ENCODE measurements at places on chromosomes 12 and 14.

DNA sequence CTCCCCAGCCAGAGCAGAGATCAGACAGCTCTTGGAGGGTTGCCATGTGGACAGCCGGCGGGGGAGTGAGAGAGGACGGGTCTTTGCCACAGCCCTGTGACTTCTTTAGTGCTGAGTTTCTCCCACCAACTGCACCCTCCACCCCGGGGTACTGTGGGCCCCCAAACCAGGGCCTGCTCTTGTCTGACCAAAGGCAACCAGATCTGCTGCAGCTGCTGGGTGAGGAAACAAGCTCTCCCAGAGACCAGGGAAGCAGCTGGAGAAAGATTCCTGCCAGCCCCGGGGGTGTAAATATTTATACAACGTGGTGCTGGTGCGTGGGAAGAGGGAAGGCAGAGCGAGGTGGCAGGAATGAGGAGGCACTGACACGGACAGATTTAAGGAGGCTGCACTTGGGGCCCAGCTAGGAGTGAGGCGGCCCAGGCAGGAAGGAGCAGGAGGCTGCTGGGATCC is 14.3 kb upstream of the ZFP36L1 start:
- no peak for DNase-seq

DNA sequence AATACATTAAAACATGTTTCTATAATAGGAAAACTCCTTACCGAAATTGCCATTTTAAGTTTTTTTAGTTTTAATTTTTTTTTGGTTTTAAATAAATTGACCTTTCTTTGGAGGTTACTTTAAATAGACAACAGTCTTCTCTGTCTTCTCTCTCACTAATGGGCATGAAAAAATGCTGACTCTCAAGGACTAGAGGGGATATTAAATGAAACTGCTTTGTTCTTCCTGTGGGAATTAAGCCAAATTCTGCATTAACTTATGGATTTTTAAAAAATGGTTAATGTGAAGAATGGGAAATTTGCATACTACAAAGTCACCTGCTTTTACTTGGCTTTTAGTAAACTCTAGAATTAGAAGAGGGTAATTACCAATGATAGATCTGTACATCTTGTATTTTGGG is 378.9 kb downstream of the TMTC2 start:
- no peak for DNase-seq

- no peak for DNase-seq
These were observed 29.8 kb downstream of the GPRC5D start for GRCh38 chr12:12922191-12922616.

DNA sequence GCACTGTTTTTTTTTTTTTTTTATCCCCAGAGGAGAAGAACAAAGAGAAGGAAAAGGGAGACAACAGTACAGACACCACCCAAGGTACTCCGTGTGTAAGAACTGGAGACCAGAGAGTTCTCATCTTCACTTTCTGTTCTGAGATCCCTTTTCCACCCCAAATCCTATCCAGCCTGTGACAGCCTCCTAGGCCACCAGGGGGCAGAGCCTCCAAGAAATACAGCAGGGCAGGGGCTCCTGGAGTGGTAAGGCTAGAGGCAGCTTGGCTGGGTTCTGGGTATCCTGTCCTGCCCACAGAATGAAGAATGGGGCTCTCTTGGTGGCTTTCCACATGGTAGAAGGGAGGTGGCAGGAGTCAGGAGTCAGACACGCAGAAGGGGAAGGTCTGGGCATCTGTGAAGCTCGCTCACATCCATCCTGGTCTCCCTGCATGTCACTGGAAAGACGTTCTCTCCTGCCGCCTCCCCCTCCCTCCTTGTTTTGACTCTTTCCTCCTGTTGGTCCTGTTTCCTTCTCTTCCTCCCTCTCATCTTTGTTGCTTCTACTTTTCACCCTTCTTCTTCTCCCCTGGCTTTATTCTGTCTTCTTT is 12.0 kb downstream of the CLSTN3 start:
- DNase-seq = no peak

- no peak for DNase-seq
These were observed 41.9 kb upstream of the POC1B start for GRCh38 chr12:89567691-89568239.

- no peak for DNase-seq
These were observed 753 bp upstream of the ATP5MC2 start for GRCh38 chr12:53676656-53677015.

GRCh38 chr14:104023325-104024055 is 62.0 kb upstream of the ASPG start:
- DNase-seq = no peak

DNA sequence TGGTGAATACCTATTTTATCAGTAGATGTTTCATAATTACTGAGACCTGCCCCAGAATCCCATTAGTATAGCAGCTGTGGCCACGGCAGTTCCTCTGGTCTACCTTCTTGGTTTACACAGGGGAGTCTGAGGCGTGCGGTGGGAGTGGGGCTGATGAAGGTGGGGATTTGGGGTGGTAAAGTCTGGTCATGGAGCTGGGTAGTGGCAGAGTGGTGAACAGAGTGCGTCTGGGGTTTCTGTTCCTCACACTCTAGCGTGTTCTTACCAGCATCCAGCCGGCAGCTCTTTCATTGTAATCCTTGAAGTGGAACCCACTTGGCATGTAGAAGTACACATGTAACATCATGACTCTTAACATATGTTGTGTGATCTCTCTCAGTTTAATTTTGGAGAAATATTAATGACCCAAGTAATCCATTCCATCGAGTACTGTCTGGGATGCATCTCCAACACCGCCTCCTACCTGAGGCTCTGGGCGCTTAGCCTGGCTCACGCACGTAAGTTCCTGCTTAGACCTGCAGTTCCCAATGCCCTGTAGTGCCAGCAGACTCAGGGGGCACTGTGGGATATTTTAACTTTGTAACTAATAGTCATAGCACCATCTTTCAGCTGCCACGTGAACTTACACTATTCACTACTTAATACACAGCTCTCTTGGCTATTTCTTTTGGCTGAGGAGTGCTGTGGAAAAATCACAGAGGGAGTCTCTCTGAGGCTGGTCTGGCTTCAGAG is 7.9 kb upstream of the DNAH10 start:
- no peak for DNase-seq

DNA sequence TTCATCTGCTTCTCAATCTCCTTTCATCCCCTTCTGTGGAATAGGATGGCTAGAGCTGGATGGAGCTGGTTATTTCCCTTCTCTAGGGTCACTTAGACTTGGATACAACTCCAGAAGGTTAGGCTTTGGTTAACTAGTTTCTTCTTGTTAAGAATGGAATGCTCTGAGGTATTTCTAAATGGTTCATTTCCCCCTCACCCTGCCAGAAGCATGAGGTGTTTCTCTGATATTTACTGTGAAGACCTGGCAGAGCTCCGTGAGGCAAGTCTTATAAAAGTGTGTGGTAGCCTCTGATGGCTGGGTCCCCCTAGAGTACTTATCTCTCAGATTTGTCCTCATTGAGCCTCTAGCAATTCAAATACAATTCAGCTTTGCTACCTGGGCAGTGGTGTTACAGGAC is 207.9 kb downstream of the SLC16A7 start:
- no peak for DNase-seq

DNA sequence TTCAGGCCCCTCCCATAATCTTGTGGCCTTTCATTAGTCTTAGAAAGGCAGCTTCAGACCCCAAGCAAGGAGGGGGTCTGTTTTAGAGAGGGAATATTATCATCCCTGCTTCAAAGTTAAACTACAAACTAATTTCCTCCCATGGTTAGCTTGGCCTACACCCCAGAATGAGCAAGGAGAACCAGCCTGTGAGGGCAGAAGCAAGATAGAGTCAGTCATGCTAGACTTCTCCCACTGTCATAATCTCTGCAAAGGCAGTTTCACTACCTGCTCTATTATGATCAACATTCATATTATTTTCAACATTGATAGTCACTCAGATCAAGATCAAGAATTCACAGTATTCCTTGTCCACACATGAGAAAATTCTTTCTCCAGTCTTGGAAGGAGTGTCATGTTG is 105.1 kb downstream of the GXYLT1 start:
- no peak for DNase-seq

- no peak for DNase-seq
These were observed 162.0 kb upstream of the LMNTD1 start for GRCh38 chr12:25715102-25715501.

- DNase-seq = no peak
These were observed 221.6 kb downstream of the SLC25A21 start for GRCh38 chr14:36950812-36951211.

DNA sequence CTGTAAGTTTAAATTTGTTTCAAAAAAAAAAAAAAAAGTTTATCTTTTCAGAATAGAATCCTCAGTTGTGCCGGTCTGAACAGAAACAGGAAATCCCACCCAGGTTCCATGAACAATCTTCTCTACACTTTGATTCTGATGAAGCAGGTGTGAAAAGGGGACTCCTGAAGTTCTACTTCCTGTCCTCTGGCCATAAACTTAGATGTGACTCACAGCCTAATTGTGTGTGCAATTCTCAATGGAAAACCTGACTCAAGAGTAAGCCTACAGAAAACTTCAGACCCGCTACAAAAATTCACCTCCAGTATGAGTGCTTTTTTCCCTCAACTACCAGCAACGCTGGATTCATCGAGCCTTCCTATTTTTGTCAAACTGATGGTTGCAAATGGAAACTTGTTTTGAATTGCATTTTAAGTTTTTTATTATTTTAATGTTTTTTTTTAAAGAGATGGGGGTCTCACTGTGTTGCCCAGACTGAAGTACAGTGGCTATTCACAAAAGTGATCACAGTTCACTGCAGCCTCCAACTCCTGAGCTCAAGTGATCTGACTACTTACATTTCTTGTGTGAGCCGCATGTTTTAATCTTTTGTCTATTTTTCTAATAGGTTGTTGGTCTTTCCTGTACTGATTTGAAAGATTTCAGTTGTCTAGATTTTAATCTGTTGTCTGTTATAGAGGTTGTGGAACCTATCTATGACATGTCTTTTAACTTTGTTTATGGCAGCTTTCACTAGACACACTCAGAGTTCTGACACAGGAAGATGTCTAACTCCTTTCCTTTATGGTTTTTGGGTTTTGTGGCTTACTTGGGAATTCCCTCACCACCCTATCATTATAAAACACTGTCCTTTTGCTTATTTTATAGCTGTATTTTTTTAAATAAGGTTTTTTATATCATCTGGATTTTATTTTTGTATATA is 37.6 kb downstream of the ATG14 start:
- no peak for DNase-seq

GRCh38 chr14:98198385-98198784 is 1073.6 kb downstream of the BCL11B start:
- no peak for DNase-seq

DNA sequence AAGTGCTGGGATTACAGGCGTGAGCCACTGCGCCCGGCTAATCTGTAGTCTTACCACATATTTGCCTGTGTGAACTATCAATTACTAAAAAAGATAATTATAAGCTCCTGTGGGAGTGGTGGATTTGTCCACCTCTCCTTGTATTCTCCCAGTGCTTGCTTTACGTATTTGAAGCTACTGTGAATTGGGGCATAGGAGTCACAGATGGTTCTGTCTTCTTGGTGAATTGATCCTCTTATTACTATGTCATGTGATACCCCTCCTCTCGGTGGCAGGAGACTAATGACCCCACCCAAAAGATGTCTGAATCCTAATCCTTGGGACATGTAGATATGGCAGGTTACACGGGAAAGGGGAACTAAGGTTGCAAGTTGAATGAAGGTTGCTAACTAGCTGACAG is 11.8 kb downstream of the GPR132 start:
- DNase-seq = no peak

DNA sequence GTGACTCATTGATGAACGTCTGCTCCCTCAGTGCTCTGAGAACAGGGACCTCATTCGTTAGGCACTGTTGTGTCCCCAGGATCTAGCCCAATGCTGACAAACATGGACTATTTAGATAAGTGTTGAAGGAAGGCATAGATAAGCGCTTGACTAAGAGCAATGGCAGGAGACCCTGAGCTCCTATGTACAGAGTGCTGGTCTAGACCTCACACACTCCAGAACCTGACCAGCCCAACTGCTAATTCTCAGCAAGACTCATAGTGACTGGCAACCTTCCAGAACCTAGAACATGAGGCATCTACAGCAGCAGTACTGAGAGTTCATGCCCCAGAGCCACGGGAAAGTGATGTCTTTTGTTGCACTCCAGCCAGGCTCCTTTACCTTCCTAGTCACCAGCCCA is 69.2 kb downstream of the CRACR2A start:
- DNase-seq = no peak

DNA sequence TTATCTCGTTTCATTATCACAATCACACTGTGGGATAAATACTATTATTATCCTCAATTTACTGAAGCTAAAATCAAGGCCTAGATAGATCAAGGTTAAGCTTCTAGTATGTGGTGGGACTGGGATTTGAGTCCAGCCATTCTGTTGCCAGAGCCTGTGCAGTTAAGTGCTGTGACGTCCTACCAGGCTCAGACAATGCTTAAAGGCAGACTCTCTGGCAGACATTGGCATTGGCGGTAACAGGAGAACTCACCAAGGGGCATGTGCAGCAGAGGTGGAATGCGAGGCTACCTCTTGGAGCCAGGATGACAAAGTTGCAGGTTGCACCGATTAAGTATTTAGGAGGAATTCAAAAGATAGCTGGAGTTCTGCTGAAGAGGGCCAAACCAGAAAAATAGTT is 155.6 kb upstream of the IFNG-AS1 start:
- DNase-seq = no peak

DNA sequence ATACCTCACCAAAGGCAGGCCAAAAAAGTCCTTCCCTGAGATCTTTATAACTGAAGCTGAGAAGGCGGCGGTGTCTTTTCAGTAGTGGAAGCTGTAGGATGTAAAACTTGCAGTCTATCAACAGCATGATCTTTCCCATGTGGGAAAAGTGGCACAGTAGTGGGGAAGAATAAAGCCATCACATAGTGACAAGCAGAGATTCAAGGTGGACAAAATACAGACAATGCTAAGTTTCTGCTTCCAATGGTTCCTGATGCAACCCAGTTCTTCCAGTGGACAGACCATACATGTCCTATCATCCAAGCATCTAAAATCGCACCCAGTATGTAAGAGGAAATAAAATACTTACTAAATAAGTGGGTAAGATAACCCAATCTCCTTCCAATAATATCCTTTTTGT is 4.1 kb downstream of the RPS6KA5 start:
- DNase-seq = no peak

DNA sequence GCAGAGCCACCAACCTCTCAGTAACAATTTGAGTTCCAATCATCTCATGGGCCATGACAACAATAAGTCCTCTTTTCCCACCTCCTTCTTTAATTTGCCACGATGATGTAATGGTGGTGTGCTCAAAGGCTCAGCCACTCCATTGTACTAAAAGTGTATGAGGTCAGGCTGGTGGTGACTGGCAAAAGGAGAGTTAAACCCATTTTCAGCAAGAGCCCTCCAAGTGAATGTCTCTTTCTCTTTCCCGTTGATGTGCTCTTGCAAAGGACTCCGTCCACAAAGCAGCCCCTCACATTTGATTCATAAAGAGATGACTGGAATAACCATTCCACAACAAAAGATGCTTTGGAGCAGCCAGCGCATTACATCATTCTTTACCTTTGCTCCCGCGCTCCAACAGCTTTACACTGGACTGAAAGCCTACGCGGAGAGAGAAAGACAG is 41.6 kb downstream of the DUSP16 start:
- no peak for DNase-seq

GRCh38 chr12:107560165-107560898 is 125.3 kb upstream of the PWP1 start:
- no peak for DNase-seq
